Astrocyte of the cerebellum (primary cell): ENCODE measurements at places on chromosomes 2 and 18.

- DNase-seq: no peak
Measured at GRCh38 chr2:210611466-210611865, 55.1 kb downstream of the CPS1 start.

GRCh38 chr2:223262946-223263345, 211.0 kb downstream of the KCNE4 start:
- DNase-seq: no peak

DNA sequence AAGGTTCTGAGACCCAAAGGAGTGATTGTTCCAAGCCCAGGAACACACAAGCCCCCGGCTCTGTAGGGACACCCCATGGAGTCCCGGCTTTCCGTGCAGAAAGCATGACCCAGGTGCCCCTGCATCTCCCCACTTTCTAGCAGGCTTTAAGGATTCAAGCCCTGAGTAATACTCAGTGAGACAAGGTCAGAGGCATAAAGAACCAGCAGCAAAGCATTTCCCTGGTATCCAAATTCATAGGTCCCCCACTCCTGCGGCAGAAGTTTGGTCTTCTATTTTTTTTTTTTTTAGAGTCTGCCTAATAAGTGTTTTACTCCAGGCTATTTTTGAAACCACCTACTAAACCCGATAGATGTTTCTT, 16.3 kb downstream of the TSHZ1 start:
- DNase-seq: no peak

- no peak for DNase-seq
Measured at GRCh38 chr18:42339372-42339771, 384.3 kb downstream of the PIK3C3 start.

DNA sequence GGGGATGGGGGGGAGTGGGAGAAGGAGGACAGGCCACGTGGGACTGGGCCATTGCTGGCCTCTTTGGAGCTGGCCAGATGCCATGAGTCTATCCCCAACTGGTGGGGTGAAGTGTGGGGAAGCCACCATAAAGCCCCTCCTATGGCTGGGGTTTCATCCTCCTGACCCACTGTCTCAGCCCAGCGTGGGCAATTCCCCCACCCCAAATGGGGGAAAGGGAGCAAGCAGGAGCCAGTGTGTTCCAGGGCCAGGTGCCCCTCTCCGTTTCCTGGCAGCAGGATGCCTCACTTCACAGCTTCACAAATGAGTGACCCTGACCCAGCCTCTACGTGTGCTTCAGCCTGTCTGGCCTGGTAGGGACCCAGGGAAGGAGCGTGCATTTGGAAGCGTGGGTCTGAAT, 474.7 kb upstream of the HS6ST1 start:
- no peak for DNase-seq

DNA sequence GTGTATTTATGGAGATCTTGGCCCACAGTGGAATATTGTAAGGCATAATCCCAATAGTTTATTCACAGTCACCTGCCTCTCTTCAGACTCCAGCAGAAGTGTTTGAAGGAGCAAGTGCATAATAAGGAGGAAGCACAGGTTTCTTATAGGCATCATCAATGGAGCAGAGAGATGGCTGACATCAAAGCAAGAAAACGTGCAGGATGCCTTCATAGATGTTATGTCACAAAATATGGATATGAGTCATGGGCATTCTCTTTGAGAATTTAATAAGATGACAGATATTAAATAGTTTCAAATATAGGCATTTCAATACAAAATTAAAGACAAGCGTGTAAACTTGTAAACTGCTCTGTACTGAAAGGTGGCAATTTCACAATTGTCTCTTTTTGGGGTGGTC, 4.0 kb upstream of the RND3 start:
- no peak for DNase-seq

DNA sequence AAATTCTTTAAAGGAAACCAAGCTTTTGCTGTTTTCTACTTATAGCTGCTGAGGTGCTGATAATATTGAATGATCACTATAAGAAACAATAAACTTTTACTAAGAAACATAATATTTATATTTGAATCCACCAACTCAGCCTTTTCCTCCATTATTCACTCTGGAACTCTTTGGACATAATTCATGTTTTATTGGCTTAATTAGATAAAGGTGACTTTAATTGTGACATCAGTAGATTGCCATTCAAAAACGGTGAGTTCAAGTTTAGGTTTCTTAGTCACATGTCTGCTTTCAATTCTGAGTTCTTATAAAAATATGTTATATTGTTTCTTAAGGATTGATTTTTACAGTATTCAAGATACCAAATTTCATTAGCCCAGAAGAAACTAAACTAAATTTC, 24.0 kb downstream of the CCDC85A start:
- DNase-seq: no peak
